ENCODE measurements at places on chromosomes 3 and 15.

DNA sequence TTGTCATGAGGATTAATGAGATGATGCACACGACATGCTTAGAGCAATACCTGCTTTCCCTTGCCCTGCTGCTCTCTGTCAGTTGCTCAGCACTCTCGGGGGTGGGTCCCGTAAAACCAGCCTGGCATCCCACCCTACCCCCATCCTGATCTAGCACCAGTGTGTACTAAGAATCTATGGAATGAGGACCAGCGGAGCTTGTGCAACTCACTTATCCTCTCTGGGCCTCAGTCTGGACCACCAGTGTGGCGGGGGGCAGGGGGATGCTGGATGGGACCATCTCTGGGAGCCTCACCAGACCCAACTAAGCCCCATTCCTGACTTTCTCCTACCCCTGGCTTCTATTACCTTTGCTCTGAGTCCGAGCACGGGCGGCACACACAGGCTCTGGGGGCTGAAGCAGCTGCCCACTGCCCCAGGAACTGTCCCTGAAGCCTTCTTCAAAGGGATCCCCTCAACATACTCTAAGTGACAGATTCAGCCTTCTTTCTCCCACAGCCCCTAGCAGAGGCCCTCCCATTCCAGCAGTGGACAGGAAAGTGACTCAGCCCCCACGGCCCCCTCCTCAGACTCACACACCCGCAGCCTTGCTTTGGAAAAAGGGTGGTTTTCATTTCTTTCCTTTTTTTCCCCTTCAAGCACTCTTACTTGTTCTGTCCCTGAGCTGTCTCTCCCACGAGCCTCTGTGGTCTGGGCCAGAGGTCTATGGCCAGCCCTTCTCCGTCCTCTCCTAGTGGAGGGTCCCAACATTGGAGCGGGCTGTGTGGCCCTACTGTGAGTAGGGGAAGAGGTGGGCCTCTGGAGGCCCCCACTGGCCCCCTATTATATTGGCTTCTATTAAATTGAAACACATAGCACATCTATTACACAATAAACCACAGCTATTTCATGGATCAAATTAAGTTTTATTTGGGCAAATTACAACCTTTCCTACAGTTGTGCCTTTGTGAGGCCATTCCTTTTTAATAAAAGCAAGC is 100.3 kb downstream of the SMAD6 start:
- DNase-seq, result no peak

- no peak for DNase-seq
These were observed 29.0 kb downstream of the AMOTL2 start for GRCh38 chr3:134345202-134345601.

- DNase-seq, result no peak
These were observed 111.4 kb downstream of the DLG1 start for GRCh38 chr3:197186887-197187588.

DNA sequence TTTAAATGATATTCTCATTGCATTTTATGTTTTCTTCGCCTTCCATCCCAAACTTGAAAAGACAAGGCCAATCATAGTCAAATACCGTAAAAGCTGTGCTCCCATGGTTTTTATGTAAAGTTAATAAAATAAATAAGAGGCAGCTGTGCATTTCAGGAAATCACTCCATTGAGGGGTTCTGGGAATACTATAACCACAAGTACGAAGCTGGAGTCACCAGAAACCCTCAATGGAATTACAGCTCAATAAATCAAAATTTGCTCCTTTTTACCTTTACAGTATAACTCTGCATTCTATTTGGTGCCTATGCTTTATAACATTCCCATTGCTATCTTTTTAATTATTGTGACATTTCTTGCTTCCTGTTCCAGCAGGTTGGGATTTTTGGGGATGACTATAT is 77.2 kb downstream of the C3orf38 start:
- DNase-seq, result no peak

DNA sequence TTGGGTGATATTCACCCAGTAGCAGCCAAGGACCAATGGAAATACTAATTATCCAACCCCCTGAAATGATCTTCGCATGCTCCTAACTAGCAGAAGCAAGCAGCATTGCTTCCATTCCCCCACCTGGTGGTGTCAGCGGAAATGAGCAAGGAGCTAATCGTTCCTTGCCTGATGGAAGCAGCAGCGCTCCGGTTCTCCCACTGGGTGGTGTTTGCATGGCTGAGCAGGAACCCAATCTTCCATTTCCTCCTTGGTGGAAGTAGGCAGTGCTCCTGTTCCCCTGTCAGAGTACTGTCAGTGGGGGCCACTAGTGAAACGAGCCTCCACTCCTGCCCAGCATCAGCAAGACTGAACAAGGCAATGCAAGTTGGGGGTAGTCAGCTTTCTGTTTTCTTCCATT is 311.5 kb downstream of the CACNA2D3 start:
- no peak for DNase-seq

- no peak for DNase-seq
These were observed 42.4 kb downstream of the RAB6B start for GRCh38 chr3:133853063-133853924.
